ENCODE measurements at places on chromosomes 7 and 10.

DNA sequence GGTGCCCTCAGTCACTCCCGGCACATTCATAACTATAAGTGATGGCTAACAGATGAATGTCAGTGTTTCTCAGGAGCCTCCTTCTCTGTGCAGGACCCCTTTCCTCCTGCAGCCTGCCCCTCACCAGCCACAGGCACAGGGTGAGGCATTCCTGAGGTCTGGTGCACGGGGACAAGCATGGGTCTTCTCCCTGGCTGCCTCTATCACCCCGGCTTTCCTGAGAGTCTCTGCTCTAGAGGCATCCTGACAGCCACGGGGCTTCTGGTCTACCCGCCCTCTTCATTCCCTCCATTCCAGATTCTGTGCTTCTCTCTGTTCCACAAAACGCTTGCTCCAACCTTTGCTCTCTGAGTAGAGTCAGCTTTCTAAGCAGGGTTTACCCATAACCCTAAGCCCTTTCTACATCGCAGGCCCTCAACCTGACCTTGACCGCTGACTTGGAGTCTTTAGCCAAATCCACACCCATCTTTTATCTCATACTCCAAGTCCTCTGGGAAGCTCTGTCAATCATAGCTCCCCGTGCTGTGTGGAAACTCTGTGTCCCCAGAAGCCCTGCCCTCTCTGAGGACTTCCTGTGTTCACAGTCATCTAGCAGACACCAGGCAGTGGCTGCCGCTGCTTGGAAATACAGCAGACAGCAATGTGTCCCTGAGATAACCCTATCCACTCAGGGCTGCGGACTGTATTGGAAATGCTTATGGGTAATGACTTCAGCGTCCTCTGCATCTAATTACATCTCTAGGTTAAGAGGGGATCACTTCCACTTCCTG is 159.0 kb downstream of the SFMBT2 start:
- DNase-seq = no peak

GRCh38 chr10:133123050-133123745 is 35.5 kb downstream of the ADGRA1 start:
- no peak for DNase-seq

DNA sequence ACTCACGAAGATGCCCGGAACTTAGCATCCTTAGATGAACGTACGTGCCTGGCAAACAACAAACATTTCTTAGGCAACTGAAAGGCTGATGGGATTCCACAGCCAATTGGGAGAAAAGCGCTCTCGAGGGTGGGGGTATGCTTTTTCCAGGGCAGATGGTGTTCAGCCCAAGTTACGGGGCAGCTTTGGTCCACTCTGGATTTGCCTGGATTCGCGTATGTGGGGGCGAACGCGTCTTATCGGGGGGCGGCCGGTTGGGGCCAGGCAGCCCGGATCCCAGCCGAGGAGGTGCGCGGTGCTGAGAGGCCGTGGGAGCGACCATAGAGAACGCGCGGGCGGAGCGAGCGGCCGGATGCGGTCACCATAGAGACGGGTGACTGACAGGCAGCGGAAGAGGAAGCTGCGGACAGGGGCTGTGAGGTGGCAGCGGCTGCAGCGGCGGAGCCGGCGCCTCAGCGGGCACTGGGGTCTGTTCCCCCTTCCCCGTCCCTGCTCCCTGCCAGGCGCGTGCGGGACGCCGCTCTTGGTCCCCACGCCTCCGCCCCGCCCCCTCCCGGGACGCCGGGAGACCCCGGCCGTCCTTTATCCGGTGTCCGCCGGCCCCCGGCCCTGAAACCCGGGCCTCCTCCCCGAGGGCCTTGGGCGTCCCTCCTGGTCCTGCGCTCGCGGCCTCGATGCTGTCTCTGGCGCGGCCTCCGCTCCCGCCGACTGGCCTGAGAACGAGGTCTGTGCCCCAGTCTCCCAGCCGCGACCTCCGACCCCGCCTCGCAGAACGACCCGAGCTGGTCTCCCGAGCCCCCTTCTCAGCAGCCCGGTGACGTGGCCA is at the start of gene CHPF2:
Gene CHPF2 (plus strand): TSS at position 393 of the 826 bp plus-strand sequence. CDS start 1,529 bp downstream, outside the sequence.
- DNase-seq = peak; percentile 87

DNA sequence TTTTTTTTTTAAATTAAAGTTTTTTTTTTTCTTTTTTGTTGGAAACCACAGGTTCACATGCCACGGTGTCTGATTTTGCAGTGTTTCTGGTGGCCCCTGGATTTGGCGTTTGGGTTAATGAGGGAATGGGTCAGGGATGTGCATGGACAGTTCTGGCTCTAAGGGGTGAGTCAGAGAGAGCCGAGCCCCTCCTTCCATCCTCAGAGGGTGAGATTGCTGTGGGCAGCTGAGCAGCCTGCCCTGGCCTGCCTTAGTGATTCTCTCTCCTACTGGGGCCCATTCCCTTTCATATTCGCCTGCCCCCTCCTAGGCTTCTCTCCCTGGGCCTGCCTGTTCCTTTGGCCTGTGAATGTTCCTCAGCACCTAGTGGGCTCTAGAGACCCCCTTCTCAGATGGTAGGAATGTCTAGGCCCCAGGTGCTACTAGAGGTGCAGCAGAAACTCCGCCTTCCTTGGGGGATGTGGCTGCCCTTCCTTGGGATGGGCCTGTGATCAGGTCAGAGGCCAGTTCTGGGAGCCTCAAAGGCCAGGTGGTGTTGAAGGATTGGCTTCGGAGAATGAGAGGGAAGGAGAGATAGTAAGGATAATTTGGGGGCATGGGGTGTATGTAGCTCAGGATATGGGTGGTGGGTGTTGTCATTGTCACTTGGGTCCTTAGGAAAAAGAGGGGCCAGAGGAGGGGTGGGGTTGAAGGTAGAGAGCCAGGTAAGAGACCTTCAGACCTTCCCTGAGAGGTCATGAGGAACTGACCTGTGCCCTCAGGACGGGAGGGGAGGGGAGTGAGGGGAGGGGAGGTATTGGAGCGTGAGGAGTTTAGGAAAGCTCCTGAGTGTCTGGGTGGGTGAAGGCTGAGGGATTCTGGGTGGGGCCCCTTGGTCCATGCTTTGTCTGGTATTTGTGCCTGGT is 19.8 kb downstream of the TSPAN14 start:
- no peak for DNase-seq

DNA sequence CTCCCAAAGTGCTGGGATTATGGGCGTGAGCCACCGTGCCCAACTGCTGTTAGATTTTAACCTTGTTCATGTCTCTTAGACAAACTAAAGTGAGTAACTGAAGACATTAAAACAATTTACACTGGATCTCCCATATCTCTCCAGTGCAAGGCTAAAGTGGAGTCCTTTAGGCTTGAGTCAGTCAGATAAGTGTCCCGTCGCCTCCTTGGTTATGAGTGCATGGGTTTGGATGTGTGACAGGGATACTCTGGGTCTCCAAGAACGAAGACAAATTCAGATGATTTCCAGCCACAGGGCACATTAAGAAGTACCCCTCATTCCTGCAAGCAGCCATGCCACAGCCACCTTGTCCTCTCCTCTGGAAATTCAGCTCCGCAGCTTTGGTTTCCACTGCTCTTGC is 66.1 kb upstream of the PDZD8 start:
- DNase-seq = no peak

DNA sequence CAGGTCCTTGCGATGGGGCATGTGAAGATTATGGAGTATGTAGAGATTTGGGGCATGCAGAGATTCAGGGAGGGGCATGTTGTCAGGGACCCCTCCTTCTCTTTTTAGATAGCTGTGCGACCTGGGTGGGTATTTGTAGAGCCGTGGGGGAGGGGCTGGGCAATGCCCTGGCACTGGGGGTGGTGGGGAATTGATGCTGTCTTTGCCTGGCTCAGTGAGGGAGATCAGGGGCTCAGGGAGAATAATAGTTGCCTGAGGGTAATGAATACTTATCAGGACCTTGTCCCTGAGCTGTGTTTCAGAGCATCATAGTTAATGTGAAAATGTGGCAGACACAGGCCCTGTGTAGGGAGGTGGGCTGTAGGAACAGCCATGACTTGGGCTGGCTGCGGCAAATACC is 3.5 kb downstream of the RAMP3 start:
- DNase-seq = no peak

GRCh38 chr10:88236121-88236743 is 346.9 kb downstream of the RNLS start:
- no peak for DNase-seq

DNA sequence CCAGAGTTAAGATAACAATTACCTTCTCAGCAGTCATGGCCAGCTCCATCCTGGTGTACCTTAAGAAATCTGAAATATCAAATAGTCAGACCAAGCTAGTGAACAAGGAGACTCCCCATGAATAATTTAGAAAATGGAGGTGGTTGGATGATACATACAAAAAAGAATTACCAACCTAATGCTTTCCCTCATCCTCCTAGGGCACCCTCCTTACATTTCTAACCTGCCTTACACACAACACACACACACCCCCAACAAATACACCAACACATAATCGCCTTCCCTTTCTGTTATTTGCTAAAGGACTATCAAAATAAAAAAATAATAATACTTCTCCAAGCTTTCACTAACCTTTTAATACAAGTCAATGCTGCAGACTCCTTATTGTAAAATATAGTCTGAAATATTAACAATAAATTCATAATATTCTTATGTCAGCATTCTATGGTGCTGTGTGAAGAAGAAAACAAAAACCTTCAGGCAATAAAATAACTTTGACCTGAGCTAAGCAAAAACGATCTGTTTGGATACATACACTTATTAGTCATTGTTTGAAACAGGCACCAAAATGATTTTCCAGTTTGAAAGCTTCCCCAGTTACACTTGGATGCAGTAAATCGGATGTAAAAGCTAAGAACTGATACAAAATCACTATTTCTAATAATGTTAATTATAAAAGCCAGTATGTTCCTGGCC is 3.4 kb downstream of the TWIST1 start:
- DNase-seq = no peak

DNA sequence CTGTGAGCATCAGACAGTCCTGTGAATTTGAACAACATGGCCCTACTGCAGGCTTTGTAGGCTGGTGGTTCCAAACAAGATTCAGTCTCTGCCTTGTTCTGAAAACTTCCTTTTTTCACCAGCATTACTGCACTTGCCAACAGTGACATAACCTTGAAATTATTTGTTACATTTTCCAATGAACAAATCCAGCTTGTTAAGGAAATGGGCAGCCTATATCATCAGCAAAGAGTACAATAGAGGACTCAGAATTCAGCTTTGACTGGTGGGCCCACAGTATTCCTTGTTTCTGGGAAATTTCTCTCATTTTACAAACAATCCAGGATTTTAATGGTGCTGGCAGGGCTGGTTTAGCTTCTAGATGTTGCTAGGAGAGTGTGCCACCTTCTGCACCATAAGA is 703.7 kb upstream of the FZD8 start:
- no peak for DNase-seq

- no peak for DNase-seq
Measured at GRCh38 chr7:81501220-81501619, 268.6 kb downstream of the HGF start.

GRCh38 chr10:122062831-122063674 is 74.1 kb downstream of the TACC2 start:
- DNase-seq = peak; percentile 95

GRCh38 chr7:37380831-37381230 is 67.8 kb downstream of the ELMO1 start:
- no peak for DNase-seq

- no peak for DNase-seq
Measured at GRCh38 chr7:91240376-91240941, 23.8 kb upstream of the FZD1 start.

- DNase-seq = no peak
Measured at GRCh38 chr10:17452060-17452841, 2.1 kb downstream of the ST8SIA6 start.

GRCh38 chr10:88383276-88383675 is 199.8 kb downstream of the RNLS start:
- no peak for DNase-seq

DNA sequence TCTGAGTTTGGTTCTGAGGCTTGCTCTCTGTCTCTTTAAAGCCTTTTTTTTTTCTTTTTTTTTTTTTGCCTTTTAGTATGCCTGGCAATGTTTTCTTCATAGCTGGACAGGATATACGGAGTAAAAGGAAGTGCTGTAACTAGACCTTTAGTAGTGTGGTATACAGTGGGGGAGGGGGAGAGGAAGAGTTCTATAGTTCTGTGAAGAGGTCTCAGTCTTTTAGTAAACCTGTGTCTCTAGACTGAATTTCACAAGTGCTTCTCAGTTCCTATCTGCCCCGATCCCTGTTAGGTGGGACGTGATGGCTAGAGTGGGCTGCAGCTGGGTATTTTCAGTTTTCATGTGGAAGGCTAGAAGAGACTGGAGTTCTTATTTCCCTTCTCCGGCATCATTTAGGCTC is 3.1 kb upstream of the ABCC2 start:
- DNase-seq = no peak

GRCh38 chr7:30306976-30307375 is 22.6 kb downstream of the ZNRF2 start:
- no peak for DNase-seq

GRCh38 chr7:87316097-87316700 is 29.3 kb upstream of the CROT start:
- no peak for DNase-seq

DNA sequence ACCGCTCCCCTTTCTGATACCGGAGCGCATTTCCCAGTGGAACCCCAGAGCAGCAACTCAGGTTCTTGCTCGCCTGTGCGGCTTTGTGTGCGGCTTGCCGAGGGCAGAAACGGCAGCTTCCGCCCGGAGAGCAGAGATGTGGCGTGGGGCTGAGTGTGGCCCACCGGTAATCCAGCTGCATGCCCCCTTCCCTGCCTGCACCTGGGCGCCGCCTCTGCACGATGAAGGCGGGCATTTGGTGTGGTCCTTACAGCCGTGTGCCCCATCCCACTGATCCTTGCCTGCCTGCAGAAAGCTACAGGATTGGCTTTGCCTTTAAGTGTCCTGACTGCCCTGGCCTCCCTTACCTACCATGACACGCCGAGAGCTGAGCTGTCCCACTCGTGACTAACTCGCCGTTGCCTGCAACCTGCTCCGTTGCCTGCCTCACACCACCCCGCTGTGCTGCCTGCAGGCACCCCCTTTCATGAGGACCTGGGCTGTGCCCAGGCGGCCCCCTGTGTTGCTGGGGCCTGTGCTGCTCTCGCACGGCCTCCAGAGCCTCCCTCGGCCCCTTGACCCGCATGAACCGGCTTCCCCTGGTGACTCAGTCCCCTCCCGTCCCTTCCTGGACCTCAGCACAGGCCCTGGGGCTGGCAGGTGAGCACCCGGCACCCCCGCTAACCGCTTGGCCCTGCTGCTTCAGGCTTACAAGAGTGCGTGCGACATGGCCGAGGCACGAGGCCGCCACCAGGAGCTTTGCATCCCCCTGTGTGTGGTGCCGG is 48.0 kb downstream of the PITRM1 start:
- no peak for DNase-seq

GRCh38 chr7:90758933-90759562 is 162.9 kb downstream of the CDK14 start:
- peak; percentile 12 for DNase-seq

DNA sequence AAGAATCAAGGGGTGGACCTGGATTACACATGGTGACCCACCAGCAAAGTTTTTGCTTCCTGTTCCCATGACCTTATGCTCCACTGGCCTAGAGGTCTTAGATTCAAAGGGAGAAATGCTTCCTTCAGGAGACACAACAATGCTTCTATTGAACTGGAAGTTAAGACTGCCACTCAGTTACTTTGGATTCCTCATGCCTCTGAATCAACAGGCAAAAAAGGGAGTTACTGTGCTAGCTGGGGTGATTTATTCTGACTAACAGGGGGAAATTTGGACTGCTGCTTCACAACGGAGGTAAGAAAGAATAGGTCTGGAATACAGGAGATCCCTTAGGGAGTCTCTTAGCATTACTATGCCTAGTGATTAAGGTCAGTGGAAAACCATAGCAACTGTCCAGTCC is 10.3 kb downstream of the TMEM229A start:
- DNase-seq = no peak
